ENCODE measurements at places on chromosomes 7 and 10.

DNA sequence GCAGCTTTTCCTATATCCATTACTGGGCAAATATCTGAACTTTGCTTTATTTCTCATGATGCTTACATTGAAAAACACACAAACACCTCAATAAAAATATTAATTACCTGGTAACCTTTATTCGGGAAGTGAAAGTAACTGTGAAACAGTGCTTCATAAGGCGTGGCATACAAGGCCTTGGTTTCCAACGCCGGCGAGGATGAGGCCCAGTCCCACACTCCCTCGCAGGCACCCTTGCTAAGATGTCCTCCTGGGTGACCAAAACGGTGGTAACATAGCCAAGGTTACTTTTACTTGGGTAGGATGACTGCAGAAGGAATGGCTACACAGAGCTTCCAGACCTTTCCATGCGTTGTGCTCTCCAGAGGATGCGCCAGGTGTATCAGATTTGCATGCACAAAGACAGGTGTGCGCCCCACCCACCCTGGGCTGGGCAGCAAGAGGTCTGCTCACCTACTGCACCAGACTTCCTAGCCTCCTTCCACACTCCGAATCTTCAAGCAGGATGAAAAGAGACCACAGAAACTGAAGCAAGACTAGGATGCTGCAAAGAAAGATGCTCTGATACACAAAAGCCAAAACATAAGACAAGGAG is 13.3 kb upstream of the DAGLB start:
- no peak for DNase-seq

- no peak for DNase-seq
Observed at GRCh38 chr10:104663563-104663962, 22.5 kb downstream of the SORCS3 start.

GRCh38 chr7:100090527-100091410 is 2.0 kb downstream of the COPS6 start:
- peak; percentile 21 for DNase-seq

DNA sequence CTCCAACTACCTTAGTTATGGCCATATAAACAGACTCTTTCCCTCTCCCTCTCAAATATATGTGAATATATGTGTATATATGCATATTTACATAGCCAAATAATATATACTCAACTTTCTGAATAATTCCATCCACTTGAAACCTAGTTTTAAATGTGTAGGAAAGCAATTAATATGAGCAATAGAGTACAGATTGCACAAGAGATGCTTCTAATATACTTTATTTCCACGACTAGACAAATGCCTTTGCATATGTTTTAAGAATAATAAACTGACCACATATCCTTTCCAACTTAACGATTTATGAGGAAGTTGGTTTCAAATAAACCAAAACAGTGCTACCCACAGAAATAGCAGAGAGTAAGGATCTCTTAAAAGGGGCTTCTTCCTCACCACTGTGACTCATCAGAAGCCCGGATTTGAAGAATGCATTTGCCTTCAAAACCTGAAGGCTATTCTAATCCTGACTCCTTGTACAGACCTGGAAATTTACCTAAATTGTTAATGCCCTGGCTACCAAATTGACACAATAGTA is 266.3 kb downstream of the AHR start:
- peak; percentile 64 for DNase-seq

DNA sequence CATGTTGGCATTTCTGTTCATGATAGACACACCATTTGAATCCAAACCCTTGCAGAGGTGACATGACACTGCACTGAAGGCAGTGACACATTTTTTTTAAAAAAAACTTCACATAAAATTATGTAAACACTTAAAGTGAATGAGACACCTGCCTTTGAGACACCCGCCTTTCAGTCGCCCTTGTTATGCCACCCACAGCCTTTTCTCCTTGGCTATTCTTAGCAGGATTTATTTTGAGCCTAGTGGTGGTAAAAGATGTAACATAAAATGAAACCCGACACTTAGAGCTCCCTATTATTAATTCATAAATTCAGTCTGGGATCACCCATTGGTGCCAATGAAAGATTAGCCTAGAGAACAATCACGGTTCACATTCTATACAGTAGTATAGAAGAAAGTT is 161.3 kb downstream of the DYNC1I1 start:
- no peak for DNase-seq

- no peak for DNase-seq
Observed at GRCh38 chr10:101774589-101775272, 1.2 kb downstream of the FGF8 start.

GRCh38 chr10:77571490-77571889 is 66.1 kb downstream of the KCNMA1 start:
- no peak for DNase-seq
